ENCODE measurements at places on chromosomes 2 and 18.

GRCh38 chr2:149387411-149387810 lies 57.0 kb downstream of the LYPD6 start:
- no peak for DNase-seq

- DNase-seq: no peak
Measured at GRCh38 chr2:46460241-46460921, 19.0 kb upstream of the TMEM247 start.

DNA sequence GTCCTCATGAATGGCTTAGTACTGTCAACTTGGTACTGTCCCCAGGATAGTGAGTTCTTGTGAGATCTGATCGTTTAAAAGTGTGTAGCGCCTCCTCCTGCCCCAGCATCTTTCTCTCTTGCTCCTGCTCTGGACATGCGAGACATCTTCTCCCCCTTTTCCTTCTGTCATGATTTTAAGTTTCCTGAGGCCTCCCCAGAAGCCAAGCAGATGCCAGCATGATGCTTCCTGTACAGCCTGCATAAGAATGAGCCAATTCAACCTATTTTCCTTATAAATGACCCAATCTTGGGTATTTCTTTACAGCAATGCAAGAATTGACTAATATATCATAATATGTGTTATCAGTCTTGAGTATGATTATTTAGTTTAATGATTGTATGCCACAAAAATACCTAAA lies 3.5 kb upstream of the RSAD2 start:
- no peak for DNase-seq

GRCh38 chr18:26928670-26929313 lies 63.3 kb upstream of the AQP4 start:
- no peak for DNase-seq

DNA sequence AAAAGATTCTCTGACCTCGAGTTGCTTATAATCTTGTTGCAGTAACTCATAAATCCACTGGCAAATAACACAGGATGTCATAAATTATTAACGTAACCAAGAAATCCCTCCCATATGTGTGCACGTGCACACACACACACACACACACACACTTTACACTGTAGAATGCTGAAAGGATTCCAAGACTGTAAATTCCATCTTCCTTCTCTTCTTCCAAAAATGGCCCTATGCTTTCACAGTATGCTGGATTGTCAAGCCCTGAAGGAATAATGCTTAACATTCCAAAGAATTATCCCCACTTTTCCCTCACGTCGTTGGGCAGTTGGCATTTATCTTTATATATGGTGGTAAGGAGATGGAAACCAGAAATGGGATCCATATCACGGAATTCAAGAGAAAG lies 117.5 kb upstream of the CRIM1 start:
- DNase-seq: no peak

DNA sequence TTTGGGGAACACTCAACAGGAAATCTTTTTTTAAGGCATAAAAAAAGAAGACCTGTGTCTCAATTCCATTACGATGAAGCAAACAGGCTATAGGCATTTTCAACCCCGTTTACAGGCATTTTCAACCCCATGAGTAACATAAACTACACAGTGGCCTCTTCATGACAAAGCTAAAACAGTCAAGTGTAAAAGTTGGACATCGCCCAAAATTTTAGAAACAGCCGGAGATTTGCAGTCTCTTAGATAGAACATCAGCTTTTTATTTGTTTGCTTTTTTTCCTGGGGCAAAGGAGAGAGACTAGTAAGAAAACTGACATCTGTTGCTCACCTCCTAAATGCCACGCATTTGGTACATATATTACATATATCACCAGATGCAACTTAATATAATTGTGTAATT lies 173.7 kb downstream of the CMPK2 start:
- no peak for DNase-seq

DNA sequence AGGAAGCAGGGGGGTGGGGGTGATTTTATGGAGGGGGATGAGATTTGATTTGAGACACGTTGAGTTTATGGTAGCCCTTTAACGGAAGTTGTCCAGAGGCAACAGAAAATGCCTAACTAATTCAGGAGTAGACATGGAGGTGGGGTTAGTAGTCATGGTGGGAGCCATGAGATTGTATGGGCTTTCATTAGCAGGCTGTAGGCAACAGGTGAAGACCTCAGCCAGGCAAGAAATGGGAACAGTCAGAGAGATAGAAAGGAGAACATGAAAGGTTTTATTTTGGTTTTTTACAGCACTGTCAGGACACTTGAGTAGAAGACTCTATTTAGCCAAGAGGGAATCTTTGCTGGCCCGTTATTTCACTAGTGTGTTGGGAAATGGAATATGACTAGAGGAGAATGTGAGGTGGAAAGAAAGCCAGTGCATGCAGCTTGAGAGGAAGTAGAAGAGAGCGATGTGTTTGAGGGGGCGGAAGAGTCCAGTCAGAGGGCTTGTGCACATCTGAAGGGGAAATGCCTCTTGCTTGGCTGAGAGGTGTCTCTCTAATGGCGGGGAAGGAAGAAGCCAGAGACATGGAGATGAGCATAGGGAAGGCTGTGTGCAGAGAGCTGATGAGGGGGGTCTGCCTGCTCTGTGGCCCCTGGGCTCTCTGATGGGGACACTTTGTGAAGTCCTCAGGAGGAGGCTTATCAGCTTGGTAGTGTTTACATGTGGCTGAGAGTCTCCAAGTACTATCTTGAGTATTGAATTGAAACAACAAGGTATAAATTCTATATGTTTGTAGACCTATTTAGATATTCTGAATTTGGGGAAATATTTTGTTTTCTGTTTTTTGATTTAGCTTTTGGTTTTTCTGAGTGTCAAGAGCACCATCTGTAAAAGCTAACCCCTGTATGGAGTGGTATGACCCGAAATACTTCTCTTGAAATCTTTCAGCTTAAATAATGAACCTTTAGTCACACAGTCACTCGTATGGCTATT lies 66.9 kb upstream of the ITM2C start:
- no peak for DNase-seq

DNA sequence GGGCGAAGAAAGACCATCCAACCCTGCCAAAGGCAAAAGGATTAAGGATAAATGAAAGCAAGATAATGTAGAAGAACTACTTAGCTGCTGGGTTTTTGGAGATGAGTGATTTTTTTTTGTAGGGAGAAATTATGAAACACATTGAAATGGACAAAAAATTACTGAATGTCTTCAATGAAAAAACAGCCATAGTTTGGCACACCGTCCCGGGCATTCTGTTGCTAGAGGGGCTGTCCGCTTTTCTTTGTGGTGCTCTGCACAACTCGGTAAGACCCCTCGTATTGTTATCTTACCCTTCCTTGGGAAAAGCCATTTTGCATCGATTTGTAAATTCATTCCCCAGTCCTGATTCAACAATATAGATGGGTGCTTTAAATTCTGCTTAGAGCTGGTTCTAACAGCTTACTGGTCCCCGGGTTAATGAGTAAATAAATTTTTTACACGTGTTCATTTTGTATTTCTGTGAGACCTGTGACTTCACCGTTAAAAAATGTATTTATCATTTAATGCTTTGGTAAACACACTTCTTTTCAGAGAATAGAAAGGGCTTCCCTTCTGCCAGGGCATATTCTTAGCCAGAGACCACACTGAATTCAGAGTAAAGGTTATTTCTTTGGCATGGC lies 912 bp upstream of the LAPTM4A start:
- no peak for DNase-seq

DNA sequence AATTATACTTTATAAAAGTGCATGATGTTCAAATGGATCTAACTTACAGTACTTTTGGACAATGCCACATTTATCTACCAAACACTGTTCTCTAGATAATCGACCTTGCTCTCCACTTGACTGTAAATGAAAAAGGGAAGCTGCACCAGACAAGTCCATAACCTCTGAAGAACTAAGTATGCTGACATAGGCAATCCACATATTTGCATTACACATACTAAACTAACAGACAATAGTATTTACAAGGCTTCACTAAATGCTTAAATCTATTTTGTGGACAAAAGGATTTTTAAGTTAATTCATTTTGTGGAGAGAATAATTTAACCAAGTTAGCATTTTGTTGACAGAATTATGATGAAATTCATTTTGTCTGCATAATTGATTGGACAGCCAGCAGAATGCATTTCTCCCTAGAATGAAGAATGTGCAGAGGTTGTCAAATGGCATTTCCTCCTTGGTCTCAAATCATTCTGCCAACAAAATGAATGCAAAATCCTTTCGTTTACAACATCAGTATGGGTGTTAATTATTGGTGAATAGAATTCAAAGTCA lies 520.9 kb downstream of the CPS1 start:
- DNase-seq: no peak

- no peak for DNase-seq
Measured at GRCh38 chr2:218407717-218408116, 8.0 kb downstream of the CTDSP1 start.

GRCh38 chr2:209688385-209688784 lies 83.2 kb upstream of the UNC80 start:
- no peak for DNase-seq

GRCh38 chr2:134202371-134202770 lies 51.5 kb upstream of the MGAT5 start:
- no peak for DNase-seq

DNA sequence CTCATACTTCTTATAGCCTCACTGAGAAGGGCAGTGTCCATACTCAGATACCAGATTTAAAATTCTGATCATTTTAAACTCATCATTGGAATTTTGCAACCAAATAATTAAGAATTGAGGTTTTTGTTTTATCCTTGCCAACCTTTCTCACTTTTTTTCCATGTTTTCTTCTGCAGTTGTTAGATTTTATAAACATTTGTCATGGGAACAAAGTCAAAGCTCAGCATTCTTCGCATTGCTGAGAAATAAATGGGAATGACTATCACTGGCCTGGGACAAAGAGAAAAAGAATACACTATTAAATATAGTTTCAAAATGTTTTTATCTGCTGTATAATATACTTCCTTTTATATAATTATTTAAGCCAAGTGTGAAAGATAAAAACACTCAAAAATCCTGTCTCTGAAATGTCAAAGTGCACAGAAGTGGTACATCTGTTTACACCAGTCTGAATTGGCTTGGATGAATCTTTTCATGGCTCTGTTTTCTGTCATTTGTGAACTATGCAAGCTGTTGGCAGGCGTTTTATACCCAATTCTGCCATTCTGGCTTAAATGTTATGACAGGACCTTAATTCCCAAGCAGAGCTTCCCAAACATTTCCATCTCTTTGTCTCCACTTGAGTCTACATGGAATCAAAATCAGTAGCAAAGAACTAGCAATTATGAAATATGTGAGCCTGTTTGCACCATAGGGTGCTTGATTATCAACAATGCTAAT lies 249.3 kb upstream of the SYT4 start:
- no peak for DNase-seq

DNA sequence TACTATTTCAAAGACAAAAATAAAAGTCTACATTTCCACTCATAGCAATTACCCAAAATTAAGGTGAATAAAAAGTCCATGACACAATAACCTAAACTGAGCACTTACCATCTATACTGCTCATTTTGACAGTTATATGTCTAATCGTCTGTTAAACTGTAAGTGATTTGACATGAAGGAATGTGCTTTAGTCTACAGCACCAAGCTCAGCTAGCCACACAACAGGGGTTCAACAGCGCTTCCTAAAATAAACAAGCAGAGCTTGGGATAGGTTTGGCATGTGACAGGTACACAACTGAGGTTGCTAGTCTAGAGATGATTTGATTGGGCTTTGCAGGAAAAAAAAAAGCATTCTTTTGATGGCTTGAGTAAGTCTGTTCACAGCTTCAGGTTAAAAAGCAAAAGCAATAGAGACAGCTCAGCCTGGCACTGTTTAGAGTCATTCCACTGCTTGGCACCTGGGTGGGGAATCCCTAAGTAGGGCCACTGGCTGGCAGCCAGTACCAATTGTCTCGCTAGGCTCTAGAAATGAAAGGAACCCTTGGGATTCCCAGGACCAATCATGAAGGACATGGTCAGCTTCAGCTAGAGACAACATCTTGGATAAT lies 78.6 kb downstream of the BARD1 start:
- no peak for DNase-seq

- DNase-seq: no peak
Measured at GRCh38 chr2:36717603-36718266, 21.2 kb downstream of the VIT start.

DNA sequence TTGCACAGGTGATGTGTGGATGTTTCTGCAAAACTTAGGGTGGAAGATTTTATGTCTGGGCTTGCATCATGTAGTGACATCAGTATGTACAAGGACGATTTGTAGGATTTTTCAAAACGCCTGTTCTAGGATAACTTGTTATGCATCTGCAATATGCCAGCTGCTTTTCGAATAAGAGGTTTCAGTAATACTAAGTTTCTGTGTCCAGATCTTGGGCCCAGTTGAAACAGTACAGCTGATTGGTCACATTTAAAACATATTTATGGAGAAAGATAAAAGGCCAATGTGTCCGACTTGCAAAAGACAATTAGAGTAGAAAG lies 1.2 kb downstream of the PTPN4 start:
- no peak for DNase-seq

GRCh38 chr2:219648176-219648575 lies 20.7 kb downstream of the SLC4A3 start:
- DNase-seq: no peak

DNA sequence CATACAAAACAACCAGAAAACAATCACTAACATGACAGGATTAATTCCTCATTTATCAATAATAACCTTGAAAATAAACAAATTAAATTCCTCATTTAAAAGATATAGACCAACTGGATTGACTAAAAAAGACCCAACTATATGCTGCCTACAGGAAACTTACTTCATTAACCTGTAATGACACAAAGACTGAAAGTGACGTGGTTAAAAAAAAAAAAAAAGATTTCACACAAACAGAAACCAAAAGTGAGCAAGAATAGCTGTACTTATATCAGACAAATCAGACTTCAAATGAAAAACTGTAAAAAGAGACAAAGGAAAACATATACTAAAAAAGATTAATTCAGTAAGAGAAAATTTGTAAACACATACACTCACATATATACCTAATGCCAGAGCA lies 201.2 kb downstream of the CCDC178 start:
- no peak for DNase-seq

GRCh38 chr2:162888652-162889051 lies 50.1 kb upstream of the KCNH7 start:
- DNase-seq: no peak

DNA sequence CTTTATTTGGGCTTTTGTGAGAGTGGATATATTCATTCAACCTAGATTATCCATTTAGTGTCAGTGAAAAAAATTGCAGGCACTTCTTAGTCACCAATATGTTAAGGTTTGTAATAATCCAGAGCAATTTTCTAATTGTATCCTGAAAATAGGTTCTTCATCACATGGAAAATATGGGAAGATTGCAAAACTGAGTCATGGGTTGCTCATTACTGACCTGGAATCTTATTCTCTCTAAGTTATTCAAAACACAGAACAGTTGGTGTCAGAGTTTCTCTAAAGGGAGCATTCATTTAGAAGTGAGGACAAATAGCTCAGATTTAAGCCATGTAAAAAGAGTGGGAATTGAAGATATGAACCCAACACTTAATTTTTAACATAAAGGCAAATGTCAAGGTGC lies 181.3 kb downstream of the IKZF2 start:
- no peak for DNase-seq

All from stimulated activated CD8-positive, alpha-beta memory T cell treated with anti-CD3 and anti-CD28 coated beads, Interleukin-7, amount 100 ng/mL, for 24 hours (primary cell).